ENCODE measurements at places on chromosomes 11 and 22.
A peak's percentile ranks its signal among the peaks of the same experiment; 100 is the strongest.

DNA sequence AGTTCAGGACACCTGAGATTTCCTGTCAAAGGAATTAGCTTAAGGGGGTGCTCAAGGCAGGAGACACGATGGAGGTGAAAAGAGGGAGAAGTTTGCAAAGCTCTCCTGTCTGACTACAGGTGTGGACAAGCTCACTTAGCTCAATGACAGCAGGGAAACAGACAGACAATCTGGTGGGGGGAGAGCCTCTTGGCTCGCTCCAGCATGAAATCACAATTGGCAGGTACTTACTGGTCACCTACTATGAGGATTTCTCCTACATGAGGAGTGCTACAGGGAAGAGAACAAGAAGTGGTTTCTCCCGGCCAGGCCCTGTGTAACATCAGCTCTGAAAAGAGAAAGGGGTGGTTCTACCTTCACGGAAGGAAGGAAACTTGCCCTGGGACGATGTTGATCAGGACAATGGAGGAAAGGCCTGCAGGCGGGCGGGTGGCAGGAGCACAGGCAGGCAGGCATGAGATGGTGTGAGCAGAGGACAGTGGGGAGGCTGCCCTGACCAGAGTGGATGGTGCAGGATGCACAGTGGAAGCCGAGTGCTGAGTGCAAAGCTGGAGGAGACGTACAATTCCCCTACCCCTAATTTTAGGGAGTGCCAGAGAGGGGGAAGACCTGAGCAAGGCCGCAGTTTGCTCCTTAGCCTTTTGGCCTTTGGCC is 57.9 kb upstream of the CRTAM start:
- peak; percentile 27 for DNase-seq

GRCh38 chr11:8276528-8276927 is 12.8 kb upstream of the LMO1 start:
- DNase-seq: no peak

DNA sequence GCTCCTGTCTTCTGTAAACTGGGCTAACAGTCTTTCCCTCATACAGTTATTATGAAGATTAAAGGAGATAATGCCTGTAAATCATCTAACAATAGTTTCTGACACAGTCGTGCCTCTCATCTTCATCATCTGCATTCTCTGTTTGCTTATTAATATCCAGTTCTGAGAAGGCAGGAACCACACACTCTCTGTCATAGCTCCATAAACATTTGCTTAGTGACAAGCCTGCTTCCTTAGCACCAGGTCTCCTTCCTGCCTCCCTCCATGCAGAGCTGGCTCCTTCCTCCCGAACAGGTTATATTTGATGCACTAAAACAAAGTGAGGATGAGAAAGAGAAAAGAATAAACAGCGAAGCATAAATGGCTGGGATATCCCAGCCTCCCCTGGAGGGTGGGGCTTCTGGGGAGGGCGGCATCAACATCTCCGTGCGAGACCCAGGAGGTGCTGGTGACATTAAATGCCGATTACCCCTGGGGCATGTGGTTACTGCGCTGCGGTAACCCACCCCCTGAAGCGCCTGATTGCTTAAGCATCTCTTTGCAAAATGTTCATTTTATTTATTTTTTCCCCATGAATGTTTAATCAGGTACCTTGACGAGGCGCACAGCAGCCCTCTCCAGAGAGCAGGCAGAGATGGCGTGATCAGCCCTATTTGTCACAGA is 404.9 kb downstream of the NXPE2 start:
- no peak for DNase-seq

DNA sequence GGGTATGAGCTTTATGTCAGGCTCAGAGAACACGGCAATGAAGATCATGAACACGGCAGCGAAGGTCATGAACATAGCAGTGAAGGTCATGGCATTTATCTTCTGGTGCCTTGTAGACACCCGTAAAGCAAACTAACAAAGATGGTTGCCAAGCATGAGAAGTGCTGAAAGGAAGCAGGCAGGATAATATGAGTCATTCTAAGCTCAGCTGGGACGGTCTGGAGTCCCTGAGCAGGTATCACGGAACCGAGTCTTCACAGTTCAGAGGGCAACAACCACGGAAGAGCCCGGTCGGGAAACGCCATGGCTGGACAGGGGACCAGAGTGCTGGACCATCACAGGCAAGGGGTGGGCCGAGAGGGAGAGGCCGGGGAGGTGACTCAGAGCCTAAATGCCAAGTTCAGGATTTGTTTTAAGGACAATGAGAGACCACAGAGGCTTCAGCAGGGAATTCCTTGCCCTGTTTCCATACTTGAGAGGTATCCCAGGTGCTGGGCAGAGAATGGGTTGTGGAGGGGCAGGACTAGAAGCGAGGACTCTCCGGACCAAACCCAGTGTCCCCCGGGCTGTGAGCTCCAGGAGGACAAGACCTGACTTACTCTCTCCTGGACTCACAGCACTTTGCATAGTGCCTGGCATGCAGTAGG is 13.1 kb upstream of the MS4A10 start:
- no peak for DNase-seq

- no peak for DNase-seq
Observed at GRCh38 chr11:82883853-82884252, 16.4 kb downstream of the PRCP start.

- DNase-seq: no peak
Observed at GRCh38 chr11:66325263-66325671, 8.4 kb upstream of the CD248 start.

Data from upper lobe of left lung (tissue), 6 donors.